ENCODE measurements at places on chromosomes 6 and 20. TPM values are rescaled to one million over a fixed set of nuclear protein-coding genes. Genes with fewer than 3 reads are reported as not detected.

DNA sequence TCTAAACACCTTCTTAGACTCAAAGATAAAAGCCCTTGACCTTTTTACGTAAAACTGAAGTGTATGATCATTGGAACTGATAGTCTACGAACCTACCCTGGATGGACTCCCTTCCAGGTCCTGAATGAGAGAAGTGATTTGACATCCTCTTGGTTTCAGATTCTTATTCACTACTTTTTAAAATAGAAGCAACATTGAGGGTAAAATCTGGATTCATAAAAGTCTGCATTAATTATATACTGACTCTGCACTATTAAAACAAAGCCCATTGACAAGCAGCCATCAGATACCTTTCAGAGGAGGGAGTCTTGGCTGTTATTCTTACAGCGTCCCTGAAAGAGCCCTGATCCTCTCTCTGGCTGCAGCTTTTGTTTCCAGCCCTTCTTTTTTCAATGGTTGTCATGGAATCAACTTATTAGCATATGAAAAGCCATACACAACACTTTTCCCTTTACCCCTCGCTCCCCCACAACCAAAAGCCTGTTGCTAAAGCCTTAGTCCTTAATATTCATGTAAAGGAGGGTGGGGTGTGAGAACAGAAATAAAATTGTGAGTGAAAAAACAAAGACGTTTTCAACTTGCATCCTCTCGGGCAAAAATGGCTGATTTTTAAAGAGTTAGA lies 270.0 kb upstream of the MARCKS start:
- no peaks in the 10 kb centered on the region for H3K27me3 ChIP-seq
- DNase-seq = no peak
- no peak overlapping the region for H3K27ac ChIP-seq
- H3K4me3 ChIP-seq = no peak overlapping the region

GRCh38 chr6:2244261-2245102 lies 923 bp downstream of the GMDS start:
- H3K27ac ChIP-seq = no peak overlapping the region
- H3K4me3 ChIP-seq = peak overlapping the region; percentile 85
- DNase-seq = no peak
- H3K27me3 ChIP-seq = no peaks in the 10 kb centered on the region
- no peaks in the 10 kb centered on the region for H3K36me3 ChIP-seq

DNA sequence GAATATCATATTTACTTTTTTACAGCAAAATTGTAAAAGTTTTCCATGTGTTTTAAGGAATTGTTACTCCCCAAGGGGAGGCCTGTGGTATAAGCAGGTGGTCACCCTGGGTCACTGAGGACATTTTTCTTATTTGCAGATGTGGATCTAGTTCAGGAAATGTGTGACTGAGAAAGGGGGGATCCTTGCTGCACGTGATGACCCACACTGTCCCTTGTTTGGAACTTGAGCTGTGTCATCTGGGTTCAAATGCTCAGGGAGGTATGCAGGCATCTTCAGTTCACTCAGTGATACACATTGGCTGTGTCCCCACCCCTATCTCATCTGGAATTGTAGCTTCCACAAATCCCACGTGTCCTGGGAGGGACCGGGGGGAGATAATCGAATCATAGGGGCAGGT lies 431.9 kb upstream of the CDH4 start:
- no peaks in the 10 kb centered on the region for H3K4me1 ChIP-seq
- DNase-seq = no peak
- H3K27ac ChIP-seq = no peak overlapping the region
- no peak overlapping the region for H3K4me3 ChIP-seq
- H3K27me3 ChIP-seq = no peaks in the 10 kb centered on the region

GRCh38 chr6:38695227-38695900 lies 7.6 kb downstream of the GLO1 start:
- no peaks in the 10 kb centered on the region for H3K27me3 ChIP-seq
- peaks cover 17% of the 10 kb centered on the region for H3K36me3 ChIP-seq
- no peak for DNase-seq
- no peak overlapping the region for H3K4me3 ChIP-seq
- no peaks in the 10 kb centered on the region for H3K4me1 ChIP-seq

- no peak for DNase-seq
- H3K4me3 ChIP-seq = no peak overlapping the region
- H3K27ac ChIP-seq = no peak overlapping the region
- H3K27me3 ChIP-seq = no peaks in the 10 kb centered on the region
- H3K4me1 ChIP-seq = peaks cover 13% of the 10 kb centered on the region
- H3K36me3 ChIP-seq = no peaks in the 10 kb centered on the region
These were observed 182.2 kb downstream of the COL12A1 start for GRCh38 chr6:75023634-75024033.

GRCh38 chr6:41159415-41160082 lies 3.4 kb downstream of the TREM2 start:
- H3K27ac ChIP-seq = no peak overlapping the region
- H3K27me3 ChIP-seq = peaks cover 24% of the 10 kb centered on the region
- no peak for DNase-seq
- no peaks in the 10 kb centered on the region for H3K36me3 ChIP-seq
- H3K4me3 ChIP-seq = no peak overlapping the region

DNA sequence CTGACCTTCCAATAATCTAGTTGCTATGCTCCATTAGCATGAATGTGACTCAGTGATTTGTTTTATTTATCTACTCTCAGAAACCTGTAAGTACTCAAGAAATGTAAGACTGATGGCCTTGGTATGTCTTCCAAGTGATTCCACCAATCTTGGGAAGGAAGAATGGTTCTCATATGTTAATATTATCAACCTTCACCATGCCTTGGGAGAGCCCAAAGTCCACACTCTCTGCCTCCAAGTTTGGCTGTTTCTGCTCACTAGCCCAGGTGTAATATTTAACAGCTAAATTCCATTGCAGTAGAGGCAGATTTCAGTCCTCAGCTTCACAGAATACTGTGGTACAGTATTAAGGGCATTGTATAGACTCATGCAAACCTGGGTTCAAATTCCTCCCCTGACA lies 51.8 kb downstream of the CLIC5 start:
- H3K4me1 ChIP-seq = peaks cover 19% of the 10 kb centered on the region
- H3K36me3 ChIP-seq = no peaks in the 10 kb centered on the region
- peaks cover 4% of the 10 kb centered on the region for H3K27me3 ChIP-seq
- DNase-seq = no peak
- H3K27ac ChIP-seq = no peak overlapping the region
- no peak overlapping the region for H3K4me3 ChIP-seq

DNA sequence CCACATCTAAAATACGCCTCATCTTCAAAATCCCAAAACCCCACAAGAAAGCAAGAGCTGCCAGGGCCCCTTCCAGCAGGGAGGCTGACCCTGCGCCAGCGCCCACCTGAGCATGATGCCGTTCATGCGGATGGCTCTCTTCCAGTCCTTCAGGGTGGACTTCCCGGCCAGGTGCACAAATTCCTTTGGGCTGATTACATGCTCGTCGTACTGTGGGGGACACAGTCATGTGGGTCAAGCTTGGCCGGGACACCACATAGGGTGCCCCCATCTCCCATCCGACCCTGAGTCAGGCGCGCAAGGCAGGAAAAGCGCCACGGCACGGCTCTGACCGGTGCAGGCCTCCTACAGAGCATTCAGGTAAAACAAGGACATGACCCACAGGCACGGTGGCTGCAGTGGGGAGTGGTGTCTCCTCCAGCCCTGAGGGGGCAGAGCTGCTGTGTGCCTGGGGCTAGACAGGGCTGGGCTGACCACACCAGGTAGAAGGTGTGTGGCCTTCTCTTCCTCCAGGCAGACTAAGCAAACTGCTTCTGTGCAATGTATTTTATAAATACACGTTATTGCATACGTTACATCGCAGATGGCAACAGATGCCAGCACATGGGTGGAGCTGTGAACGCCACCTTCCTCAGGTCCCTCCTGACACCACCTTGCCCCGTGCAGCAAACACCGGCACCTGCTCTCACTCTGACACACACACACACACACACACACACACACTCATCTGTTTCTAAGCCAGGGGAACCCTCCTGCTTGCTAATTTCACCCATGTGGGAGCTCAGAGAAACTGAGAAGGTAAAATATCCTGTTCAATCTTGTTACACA lies 23.8 kb upstream of the HELZ2 start:
- H3K27ac ChIP-seq = no peak overlapping the region
- DNase-seq = no peak
- peaks cover 34% of the 10 kb centered on the region for H3K36me3 ChIP-seq
- H3K4me3 ChIP-seq = no peak overlapping the region
- no peaks in the 10 kb centered on the region for H3K27me3 ChIP-seq

DNA sequence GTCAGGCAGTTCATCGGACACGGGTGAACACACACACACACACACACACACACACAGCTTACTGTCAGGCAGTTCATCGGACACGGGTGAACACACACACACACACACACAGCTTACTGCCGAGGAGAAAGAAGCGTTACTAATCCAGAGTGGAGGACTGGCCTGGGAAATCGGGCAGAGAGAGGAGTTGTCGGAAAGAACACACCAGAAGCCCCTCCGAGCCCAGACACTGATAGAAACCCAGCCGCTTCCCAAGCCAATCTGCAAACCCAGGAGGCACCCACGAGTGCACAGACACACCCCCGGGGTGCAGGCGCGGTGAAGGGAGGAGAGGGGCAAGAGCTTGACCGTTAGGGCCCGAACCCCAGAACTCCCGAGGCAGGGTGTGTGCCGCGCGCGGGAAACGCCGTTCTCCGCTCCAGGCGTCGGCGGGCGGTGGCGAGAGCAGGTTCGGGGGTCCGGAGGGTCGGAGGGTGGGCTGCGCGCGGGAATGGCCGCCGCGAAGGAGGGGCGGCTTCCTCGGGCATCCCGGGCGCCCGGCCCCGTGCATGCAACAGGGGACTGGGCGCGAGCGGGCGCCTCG lies 636 bp downstream of the ELOVL2 start:
- H3K27ac ChIP-seq = no peak overlapping the region
- DNase-seq = no peak
- H3K27me3 ChIP-seq = peaks cover 19% of the 10 kb centered on the region
- no peaks in the 10 kb centered on the region for H3K36me3 ChIP-seq

GRCh38 chr6:27861276-27861840 lies 50.8 kb downstream of the OR2B2 start:
- H3K4me3 ChIP-seq = no peak overlapping the region
- no peak overlapping the region for H3K27ac ChIP-seq
- H3K4me1 ChIP-seq = peaks cover 29% of the 10 kb centered on the region
- peaks cover 13% of the 10 kb centered on the region for H3K27me3 ChIP-seq

GRCh38 chr6:32459781-32460424 lies 20.2 kb downstream of the HLA-DRA start:
- peaks cover 21% of the 10 kb centered on the region for H3K27me3 ChIP-seq
- no peak for DNase-seq
- H3K4me1 ChIP-seq = no peaks in the 10 kb centered on the region
- H3K27ac ChIP-seq = no peak overlapping the region
- H3K36me3 ChIP-seq = no peaks in the 10 kb centered on the region
- H3K4me3 ChIP-seq = no peak overlapping the region

- no peak overlapping the region for H3K27ac ChIP-seq
- DNase-seq = no peak
- H3K36me3 ChIP-seq = no peaks in the 10 kb centered on the region
- no peak overlapping the region for H3K4me3 ChIP-seq
- no peaks in the 10 kb centered on the region for H3K27me3 ChIP-seq
These were observed 81.1 kb upstream of the PIM1 start for GRCh38 chr6:37088897-37089296.

GRCh38 chr6:117974914-117975627 lies 68.0 kb downstream of the SLC35F1 start:
- no peak overlapping the region for H3K4me3 ChIP-seq
- DNase-seq = no peak
- H3K36me3 ChIP-seq = no peaks in the 10 kb centered on the region
- H3K4me1 ChIP-seq = no peaks in the 10 kb centered on the region
- H3K27me3 ChIP-seq = no peaks in the 10 kb centered on the region
- no peak overlapping the region for H3K27ac ChIP-seq

- peaks cover 69% of the 10 kb centered on the region for H3K4me1 ChIP-seq
- no peaks in the 10 kb centered on the region for H3K36me3 ChIP-seq
- DNase-seq = peak; percentile 90
- peaks cover 13% of the 10 kb centered on the region for H3K27me3 ChIP-seq
- peak overlapping the region; percentile 87 for H3K27ac ChIP-seq
These were observed 55.3 kb upstream of the BTN3A2 start for GRCh38 chr6:26309731-26310142.

GRCh38 chr20:41643504-41643938 lies 25.3 kb upstream of the CHD6 start:
- H3K27me3 ChIP-seq = peaks cover 21% of the 10 kb centered on the region
- DNase-seq = peak; percentile 37

- peaks cover 64% of the 10 kb centered on the region for H3K4me1 ChIP-seq
- peak overlapping the region; percentile 60 for H3K4me3 ChIP-seq
- H3K27me3 ChIP-seq = peaks cover 2% of the 10 kb centered on the region
- peak; percentile 83 for DNase-seq
These were observed 91.0 kb downstream of the UNC5CL start for GRCh38 chr6:40947876-40948526.

- no peaks in the 10 kb centered on the region for H3K36me3 ChIP-seq
- H3K27ac ChIP-seq = peak overlapping the region; percentile 77
- H3K4me1 ChIP-seq = peaks cover 34% of the 10 kb centered on the region
- no peak overlapping the region for H3K4me3 ChIP-seq
These were observed 68.5 kb downstream of the LYRM4 start for GRCh38 chr6:5192135-5192794.

IL17A gene
- total RNA-seq = not detected

PLA2G7 gene
- not detected for total RNA-seq

EGFL8 gene
- total RNA-seq = 4.5 TPM

COL11A2 gene
- 0.39 TPM for total RNA-seq

PRR18 gene
- not detected for total RNA-seq

KIFC1 gene
- 38.4 TPM for total RNA-seq

PARD6B gene
- 0.50 TPM for total RNA-seq

Data from HFFc6 (cell line).